ENCODE measurements at places on chromosomes 13 and 19.

GRCh38 chr13:32262165-32262564 is 53.0 kb downstream of the ZAR1L start:
- DNase-seq: no peak

DNA sequence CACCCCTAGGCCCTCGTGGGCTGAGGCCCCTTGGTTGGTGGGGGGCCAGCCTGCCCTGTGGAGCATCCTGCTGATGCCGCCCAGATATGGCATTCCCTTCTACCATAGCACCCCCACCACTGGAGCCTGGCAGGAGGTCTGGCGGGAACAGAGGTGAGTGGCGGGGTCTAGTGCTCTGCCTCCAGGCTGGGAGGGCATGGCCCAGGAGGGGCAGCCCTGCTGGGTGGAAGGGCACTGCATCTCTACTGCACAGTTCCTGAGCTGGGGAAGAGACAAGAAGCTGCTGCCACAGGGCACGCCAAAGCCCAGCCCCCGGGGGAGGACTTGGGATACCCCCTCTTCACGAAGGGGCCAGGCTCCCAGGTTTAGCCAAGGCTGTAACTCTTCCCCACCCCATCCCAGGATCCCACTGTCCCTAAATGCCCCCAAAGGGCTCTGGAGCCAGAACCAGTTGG is 2.4 kb upstream of the KMT2B start:
- DNase-seq: no peak

DNA sequence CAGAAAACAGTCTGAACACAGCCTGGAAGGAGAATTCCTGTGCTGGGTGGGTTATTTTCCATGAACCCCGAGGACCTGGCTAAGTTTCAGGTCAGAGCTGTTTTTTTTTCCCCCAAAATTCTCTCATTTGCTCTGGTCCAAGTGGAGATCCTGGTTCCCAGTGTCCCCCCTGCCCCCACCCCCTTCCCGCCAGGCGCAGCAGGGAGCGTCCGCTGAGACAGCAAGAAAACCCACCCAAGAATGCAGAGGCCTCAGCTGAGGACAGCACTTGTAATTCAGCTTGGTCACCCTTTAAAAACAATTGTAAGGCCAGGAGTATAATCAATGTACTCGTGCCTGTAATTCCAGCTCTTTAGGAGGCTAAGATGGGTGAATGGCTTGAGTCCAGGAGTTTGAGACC is 11.4 kb upstream of the TSPAN16 start:
- DNase-seq: no peak

DNA sequence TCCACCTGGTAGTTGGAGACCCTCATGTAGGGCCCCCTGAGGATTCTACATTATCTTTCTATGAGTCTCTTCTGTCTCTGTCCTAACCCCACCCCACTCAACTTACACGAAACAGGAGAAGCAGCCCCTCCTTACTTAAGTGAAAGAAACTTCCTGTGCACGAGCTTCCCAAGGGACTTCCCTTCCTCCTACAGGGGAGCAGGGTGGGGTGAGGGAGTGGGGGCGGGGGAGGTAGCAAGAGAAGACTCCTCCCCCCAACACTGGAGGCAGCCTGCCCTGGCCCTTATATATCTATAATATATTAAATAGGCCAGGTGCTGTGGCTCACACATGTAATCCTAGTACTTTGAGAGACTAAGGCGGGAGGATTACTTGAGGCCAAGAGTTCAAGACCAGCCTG is 5.5 kb upstream of the PDE4C start:
- DNase-seq: no peak

DNA sequence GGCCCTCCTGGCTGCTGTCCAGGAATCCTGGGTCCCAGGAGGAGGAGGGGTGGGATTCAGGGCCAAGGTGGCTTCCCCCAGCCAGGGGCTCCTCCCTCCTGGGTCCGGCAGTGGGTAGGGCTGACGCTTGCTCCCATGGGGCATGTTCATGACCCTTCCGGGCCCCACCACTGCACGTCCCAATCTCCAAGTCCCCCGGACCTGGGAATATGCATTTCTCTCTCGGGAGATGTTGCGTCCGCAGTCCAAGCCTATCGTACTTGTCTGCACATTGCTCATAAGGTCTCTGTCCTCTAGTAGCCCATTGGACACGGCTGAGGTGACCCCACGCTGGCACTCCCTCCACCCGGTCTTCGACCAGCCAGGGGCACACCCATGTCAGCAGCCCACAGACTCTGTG is 192.3 kb downstream of the TEX29 start:
- no peak for DNase-seq

All from nucleus accumbens (tissue), 56 donors.